Thymus (tissue), 14 donors: ENCODE measurements at places on chromosomes 4 and X. TPM values are rescaled to one million over a fixed set of nuclear protein-coding genes. Genes with fewer than 3 reads are reported as not detected.

Gene SRPX
- total RNA-seq: 11.1 TPM

Gene ZNF732
- 0.42 TPM for total RNA-seq

Gene SLC34A2
- 4.9 TPM for total RNA-seq

Gene SYAP1
- 12.9 TPM for total RNA-seq

Gene TRIM60
- not detected for total RNA-seq

Gene CNKSR2
- total RNA-seq: 3.4 TPM

Gene EVC2
- 1.7 TPM for total RNA-seq

Gene TEX11
- 0.14 TPM for total RNA-seq

Gene MAGEB18
- not detected for total RNA-seq

Gene ZNF827
- total RNA-seq: 12.1 TPM

DNA sequence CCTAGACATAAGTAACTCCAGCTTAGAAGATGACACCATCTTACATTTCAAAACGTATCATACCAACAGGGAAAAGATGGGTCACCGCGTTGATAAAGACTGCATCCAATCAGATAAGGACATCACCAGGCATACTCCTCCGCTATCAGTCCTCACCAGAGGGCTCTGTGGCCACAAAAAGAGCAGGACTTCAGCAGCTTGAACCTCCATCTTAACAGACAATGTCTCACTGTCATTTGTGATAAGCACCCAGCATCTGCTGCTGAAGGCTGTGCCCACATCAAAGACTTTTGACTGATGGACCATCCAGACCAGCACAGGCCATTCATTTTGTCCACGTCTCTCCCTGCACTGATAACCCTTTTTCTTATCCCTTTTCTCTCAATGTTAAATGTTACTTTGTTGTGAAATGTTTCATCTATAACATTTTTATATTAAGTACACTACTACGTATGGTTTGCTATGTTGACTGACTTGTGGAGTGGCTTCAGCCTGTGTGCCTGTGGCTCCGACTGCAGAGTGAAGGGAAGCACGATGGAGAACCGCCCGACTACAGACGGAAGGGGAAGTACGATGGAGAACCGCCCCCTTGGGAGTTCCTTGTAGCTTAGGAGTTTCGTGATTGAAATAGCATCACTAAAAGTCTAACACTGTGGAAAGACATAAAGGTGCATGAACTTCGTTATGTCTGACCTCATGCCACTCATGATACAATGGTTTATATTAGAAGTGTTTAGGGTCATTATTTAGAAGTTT, 595.4 kb upstream of the AGA start:
- no peak for DNase-seq

GRCh38 chrX:52811065-52811625, at the start of gene XAGE5:
Gene XAGE5, plus strand, starts transcription at chrX:52811287. Its CDS starts 1,280 bp downstream, at chrX:52812567.
- no peak for DNase-seq

DNA sequence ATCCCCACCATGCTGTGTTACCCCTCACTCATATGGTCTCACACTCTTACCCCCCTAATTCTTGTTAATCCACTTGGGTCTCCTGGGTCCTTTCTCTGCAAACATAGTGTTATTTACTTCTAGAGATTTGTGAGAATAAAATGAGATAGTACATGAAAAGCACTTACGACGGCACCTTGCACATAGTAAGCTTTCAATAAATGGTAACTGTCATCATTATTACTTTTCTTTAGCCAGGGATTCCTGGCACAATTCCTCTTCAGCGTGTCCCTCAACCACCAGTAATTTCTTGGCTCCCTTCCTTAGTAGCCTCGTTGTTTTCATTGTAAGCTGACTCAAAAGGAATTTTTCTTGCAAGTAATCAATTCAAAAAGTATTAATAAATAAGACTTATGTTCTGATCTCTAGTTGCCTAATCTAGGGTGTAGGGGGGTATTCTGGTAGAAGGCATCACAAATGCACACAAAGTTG, 30.1 kb upstream of the RBMX start:
- no peak for DNase-seq

DNA sequence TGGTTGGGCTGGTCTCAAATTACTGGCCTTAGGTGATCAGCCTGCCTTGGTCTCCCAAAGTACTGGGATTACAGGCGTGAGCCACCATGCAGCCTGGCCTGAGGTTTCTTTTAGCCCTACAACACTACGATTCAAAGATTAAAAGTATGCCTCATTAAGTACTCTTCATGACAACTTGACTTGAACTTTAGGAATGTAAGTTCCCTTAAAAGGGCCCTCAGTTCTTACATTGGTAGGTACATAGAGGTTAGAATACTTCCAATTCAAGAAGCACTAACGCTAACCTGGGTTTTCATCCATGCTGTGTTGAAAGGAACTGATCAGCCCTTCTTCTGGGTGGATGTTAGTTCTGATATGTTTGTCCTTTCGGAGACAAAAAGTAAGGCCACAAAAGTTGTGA, 15.1 kb downstream of the CBR4 start:
- DNase-seq: no peak

GRCh38 chrX:77087529-77088169, 359.5 kb upstream of the FGF16 start:
- DNase-seq: no peak

DNA sequence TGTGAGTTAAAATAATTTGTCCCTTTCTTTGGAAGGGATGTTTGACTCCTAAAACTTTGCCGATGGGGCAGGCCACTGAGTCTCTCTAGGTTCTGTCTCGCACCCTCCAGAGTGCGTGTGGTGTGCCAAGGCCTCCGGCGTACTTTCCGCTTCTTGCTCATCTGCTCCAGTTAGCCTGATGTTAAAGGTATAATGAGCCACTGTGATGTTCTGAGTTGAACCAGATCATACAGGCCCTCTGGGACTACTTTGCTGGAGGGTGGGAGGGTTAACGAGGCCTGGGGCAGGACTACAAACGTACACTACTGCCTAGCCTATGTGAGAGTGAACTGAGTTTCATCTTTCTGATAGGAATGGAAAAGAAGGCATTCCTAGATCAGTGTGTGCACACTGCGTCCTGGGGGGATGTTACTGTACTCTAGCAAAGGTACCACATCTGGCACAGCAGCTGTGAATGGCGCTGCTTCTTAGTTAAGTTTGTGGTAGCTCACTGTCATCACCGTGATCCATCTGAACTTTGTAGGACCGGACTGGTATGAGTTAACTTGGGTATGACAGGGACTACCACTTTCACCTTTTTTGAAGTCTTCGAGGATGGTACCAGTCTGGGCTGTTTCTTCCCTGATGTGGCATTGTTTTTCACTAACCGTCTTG, 60.2 kb downstream of the RGS12 start:
- DNase-seq: no peak

DNA sequence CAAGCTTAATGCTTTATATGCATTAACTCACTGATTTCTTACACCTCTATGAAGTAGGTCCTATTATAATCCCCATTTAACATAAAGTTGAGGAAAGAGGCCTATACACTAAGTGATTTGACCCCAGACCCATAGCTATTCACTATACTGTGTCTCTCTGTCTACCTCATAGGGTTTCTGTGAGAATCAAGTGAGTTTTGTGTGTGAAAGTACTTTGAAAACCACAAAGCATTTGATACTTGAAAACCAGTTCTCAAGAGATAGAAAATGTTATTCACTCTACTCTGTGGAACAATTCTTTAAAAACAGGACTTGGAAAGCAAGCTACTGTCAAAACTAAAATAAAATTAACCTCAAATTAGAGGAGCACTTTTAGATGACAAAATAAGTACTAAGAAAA, 35.0 kb downstream of the SHROOM3 start:
- no peak for DNase-seq

GRCh38 chr4:2009651-2010233, 968 bp upstream of the NELFA start:
- DNase-seq: peak; percentile 3

GRCh38 chrX:72083291-72083690, 48.4 kb downstream of the RTL5 start:
- DNase-seq: no peak

DNA sequence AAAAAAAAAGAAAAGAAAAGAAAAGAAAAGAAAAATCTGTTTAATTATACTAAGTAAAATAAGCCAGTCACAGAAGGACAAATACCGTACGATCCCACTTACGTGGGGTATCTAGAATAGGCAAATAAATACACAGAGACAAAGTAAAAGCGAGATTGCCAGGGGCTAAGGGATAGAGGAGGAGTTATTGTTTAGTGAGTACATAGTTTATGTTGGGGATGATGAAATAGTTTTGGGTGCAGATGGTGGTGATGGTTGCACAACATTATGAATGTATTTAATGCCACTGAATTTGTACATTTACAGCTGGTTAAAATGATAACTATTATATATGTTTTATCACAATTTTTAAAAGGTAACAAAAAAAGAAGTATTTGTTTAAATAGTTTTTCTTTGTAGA, 7.1 kb downstream of the CA5B start:
- no peak for DNase-seq

DNA sequence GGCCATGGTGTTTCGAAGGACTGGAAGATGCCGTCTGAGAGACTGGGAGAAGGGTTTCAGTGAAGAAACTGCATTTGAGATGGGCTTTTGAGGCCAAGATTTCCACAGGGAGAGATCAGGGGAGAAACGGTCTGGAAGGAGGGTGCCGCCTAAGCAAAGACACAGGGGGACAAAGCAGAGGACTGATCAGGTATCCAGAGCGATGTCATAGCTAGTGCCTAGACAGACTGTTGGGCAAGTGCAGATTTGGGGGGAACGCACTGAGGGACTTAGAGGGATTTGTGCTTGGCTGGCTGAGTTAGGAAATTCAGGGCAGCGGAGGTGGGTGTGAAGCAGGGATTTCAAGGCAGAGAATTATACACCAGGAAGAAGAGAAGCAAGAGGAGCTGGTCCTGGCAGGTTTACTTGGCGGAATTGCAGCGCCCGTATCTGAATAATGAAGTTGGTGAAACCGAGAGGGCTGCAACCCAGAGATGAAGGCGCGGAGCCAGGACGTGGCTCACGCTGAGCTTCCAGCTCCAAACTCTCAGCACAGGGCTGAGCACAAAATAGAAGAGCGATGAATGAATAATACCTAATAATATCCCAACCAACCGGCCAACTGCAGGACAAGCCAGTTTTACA, 106.9 kb downstream of the MAML3 start:
- DNase-seq: no peak

DNA sequence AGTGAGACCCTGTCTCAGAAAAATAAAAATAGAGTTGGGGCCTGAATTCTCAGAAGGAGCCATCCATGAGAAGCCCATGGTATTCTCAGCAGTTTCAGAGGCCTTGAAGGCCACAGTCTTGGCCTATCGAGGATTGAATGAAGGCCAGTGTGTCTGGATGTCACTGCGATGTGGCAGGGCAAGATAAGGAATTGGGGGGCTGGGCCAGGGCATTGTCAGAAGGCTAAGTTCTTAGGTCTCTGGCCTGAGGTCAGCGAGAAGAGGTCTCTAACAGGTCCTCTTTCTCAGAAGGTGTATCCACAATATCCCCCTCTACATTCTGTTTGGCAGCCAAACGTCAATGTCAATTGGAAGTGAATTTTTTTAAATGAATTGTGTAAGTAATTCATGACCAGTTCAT, 5.7 kb downstream of the ZNF275 start:
- DNase-seq: no peak

- DNase-seq: no peak
Measured at GRCh38 chrX:28542791-28543190, 44.5 kb upstream of the IL1RAPL1 start.

DNA sequence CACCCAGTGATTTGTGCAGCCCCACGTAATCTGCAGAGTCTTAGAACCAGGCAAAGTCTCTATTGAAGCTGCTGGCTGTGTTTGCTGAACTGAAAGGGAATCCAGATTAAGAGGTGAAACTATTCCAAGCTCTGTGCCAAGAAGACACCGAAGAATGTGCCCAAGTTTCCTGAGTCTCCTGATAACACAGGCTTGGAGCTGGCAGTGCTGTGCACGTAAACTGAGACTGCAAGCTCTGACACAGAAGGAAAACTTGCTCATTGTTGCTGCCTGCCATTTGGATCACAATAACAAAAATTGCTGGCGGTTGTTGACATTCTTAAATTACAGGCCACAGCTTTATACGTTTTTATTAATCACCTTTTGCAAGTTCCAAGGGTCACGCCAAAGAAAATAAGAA, 60.2 kb upstream of the VCX3B start:
- no peak for DNase-seq
